Urinary bladder (tissue), 4 donors: ENCODE measurements at places on chromosomes 3 and 15. TPM values are rescaled to one million over a fixed set of nuclear protein-coding genes. Genes with fewer than 3 reads are reported as not detected.

A4GNT gene
- total RNA-seq: not detected

ZWILCH gene
- 21.3 TPM for total RNA-seq

OIP5 gene
- 6.1 TPM for total RNA-seq

GOLGA6L22 gene
- total RNA-seq: not detected

PIERCE2 gene
- 3.8 TPM for total RNA-seq

GABRR3 gene
- 0.11 TPM for total RNA-seq

- no peak for DNase-seq
Measured at GRCh38 chr15:29556380-29556779, 265.9 kb downstream of the TJP1 start.

DNA sequence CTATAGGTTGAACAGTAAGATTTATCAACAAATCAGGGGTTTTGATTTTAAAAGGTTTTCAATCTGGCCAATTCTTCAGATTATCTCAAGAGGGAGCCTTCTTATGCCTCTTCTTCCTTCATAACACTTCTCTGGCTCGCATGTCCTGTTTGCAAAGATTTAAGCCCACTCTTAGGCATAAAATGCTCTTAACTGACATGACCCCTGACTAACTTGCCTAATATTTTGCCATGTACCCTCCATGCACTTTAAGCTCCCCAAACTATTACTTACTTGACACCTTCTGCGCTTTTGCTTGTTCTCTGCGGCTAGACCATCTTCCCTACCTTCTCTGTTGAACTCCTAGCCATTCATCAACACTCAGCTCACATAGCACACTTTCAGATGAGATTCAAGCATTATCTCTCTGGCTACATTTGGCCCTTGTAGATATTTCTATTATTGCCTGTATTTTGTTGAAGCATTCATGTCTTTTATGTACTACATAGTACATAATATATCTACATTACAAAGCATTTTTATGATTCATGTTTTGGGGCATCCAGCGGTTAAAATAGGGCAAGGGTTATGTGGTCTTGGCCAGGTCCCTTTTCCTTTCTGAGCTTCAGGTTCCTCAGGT, 1.0 kb upstream of the ARIH1 start:
- DNase-seq: peak; percentile 13

- DNase-seq: no peak
Measured at GRCh38 chr3:113947372-113948014, at the start of gene ZDHHC23. ZDHHC23 (plus strand) TSS chr3:113948013; CDS start chr3:113948803, 790 bp downstream.

GRCh38 chr3:147653367-147653923, 244.3 kb downstream of the ZIC1 start:
- no peak for DNase-seq

DNA sequence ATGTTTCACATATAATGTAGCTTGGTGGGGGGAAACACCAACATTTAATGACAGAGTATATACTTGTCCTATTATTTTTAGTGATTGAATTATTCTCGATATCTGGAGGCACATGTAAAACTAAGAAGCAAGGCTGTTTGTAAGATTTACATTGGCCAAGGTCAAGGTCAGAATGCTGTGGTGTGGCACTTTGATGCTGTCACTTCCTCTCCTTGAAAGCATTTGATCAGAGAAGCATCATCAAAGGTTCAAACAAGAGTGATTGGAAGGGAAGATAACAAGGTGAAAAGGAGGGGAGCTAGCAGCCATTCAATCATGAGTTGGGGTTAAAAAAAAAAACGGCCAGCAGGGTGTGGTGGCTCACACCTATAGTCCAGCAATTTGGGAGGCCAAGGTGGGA, 26.4 kb downstream of the RTF1 start:
- DNase-seq: no peak

DNA sequence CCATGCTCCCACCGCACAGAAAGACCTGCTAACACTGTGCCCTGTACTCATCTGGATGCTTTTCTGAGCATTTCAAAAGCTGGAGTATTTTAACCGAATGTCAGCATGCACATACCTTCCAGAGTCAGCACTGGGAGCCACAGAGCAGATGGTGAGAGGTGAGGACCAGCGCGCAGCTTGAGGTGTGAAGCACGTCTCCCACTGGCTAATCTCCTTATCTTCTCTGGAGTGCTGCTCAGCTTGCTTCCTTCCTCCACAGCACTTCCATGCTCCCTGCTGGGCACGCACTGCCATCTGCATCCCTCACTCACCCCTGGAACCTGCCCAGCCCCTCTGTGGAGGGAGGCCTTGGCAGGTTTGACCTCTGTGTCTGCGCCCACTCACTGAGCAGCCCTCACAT, at the start of gene GNB5:
Gene GNB5, minus strand, starts transcription at position 186 of the 400 bp plus-strand sequence. CDS start 6,716 bp downstream, outside the sequence.
- no peak for DNase-seq

GRCh38 chr3:94525043-94525442, 462.2 kb downstream of the NSUN3 start:
- DNase-seq: no peak

DNA sequence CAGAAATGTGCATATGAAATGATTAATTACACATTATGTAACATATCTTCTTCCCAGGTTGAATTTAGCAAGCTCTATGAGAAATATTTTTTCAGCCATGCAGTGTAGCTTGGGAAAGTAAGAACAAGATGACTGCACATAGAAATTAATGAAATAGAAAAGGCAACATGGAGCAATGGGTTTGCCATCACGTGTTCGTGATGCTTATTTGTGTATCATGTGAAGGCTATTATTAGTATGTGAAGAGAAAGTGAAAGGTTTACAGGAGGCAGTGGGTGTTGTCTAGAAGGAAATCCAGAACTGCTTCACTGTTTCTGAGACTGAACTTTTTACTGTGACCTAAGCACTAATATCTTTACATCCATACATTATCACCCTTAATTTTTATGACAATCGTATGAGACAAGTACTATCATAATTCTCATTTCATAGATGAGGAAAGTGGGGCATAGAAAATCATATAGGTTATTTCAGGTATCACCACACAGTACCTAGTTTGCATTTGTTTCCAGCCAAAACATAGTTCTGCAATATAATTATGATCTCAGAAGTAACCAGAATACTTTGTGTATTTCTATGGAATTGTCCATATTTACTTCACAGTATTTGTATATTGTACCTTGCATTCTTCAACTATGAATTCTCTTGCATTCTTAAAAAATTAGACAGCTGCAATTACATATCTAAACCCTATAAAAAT, 14.9 kb downstream of the SERPINI1 start:
- DNase-seq: no peak

DNA sequence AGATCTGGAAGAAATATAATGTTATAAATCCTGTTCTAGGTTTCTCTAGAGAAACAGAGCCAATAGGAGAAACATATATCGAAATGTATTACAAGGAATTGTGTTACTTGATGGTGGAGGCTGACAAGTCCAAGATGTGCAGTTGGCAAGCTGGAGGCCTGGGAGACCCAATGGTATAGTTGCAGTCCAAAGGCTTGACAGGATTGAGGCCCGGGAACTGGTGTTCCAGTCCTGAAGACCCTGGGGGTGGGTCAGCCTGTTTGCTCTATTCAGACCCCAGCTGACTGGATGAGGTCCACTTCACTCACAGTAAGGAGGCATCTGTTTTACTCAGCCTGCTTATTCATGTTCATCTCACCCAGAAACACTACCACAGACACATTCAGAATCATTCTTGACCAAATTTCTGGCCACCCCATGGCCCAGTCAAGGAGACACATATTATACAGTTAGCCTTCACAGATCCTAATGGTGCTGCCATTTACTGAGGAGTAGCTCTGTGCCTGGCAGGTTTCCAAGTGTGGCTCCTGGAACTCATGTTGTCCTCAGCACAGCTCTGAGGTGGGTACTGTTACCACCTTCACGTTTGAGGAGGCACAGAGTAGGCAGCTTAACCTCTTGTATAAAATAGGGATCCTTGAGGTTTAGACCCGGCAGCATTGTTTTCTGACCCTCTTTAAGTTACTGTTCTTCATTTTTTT, 3.7 kb downstream of the TRAK1 start:
- DNase-seq: no peak

DNA sequence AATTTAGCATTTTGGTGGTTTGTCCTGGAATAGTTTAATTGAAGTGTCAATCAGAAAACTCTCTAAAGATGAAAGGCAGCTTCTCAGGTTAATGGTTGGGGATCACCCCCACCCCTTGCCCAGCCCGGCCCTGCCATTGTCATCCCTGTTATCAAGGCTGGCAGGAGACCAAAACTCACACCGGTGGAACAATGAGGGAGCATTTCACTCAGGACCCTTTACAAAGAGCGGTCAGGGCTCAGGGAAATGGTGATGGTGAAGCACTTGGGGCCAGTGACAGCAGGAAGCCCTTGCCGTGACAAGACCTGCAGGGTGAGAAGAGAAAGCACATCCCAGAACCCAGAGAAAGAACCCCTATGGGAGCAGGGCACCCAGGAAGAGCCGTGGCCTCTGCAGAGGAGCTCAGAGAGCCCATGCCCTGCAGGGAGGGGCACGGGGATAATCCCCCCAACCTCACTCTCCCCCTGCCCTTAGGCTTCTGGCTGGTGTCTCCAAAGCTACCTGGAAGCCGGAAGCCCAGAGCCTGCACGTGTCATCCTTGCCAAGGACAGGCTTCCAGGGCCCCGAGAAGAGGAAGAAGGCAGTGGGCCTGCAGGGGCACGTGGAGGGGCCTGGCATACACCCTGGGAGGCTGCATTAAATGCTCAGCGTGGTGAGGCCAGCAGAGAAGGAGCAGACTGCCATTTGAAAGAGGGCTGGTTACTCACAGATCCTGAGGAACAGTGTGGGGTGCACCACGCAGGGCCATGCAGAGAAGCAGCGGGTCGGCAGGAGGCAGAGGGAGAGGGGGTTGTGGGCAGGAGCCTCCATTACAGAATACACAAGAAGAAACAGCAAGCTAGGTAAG, 80.6 kb upstream of the PRR20G start:
- no peak for DNase-seq

DNA sequence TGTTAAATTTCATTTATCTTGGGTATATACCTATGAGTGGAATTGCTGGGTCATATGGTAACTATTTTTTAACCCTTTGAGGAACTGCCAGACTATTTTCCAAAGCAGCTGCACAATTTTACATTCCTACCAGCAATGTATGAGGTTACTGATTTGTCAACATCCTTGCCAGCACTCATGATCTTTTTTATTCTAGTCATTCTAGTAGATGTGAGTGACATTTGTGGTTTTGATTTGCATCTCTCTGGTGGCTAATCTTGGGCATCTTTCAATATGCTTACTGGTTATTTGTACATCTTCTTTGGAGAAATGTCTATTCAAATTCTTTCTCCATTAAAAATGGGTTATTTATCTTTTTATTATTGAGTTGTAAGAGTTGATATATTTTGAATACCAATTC, 21.3 kb upstream of the LRRC58 start:
- no peak for DNase-seq

- DNase-seq: no peak
Measured at GRCh38 chr3:61974662-61975061, 398.7 kb downstream of the FEZF2 start.

- no peak for DNase-seq
Measured at GRCh38 chr3:45462522-45463265, 74.3 kb downstream of the LARS2 start.

DNA sequence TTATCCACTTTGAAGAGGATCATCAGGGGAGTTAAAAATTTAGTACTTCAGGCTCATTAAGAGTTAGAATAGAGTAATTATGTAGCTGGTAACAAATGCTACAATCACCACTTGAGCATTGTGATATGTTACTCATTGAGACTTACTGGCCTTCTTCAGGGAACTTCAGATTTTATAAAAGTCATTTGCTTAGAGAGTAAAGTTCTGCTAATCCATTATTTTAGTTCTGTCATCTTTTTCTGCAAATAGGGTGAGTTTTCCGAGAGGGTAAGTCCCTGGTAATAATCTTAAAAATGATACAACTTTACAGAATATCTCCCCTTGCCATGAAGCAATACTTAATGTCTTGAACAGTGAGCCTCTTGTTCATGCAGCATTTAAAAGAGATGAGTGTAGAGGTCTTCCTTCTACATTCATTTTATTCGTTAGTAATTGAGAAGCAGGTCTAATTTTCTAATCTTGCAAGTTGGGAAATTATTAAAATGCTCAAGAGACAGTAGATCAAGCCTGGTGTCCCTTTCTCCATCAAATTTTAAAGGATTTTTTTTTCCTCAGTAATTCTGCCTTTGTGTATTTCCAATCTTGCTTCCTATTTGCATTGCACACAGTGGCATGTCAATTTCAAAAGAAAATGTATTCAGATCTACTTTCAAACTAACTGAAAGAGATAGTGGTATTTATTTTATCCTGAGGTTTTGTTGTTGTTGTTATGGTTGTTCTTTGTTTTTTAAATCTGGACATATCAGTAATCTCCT, 52.6 kb downstream of the MBNL1 start:
- no peak for DNase-seq

DNA sequence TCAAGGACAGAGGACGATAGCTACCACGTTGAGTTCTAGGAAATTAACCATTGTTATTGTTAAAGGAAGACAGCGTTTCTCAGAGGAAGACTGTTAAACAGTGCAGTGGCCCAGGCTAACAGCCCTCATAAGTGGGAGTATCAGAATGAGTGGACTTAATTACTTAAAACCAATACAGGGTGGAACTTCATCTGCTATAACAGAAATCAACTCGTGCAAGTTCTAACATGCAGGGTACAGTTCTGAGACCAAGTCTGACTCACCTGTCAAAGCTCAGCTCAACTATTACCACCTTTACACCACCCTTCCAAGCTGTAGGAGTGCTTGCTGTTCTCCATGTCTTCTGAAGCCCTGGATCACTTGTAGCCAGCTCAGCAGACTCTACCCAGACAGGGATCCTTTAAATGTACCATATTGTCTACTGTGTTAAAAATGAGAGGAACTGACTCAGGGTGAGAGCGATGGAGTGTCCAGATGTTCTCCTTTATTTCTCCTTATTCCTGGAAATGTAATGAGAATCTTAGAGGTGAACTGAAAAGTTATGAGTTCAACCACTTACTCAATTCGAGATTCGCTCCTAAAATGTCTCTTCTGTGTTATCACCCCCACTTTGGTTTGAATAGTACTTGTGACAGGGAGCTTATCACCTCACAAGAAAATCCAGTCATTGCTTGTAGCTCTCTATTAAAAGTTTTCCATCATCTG, 26.5 kb downstream of the CD86 start:
- DNase-seq: no peak

DNA sequence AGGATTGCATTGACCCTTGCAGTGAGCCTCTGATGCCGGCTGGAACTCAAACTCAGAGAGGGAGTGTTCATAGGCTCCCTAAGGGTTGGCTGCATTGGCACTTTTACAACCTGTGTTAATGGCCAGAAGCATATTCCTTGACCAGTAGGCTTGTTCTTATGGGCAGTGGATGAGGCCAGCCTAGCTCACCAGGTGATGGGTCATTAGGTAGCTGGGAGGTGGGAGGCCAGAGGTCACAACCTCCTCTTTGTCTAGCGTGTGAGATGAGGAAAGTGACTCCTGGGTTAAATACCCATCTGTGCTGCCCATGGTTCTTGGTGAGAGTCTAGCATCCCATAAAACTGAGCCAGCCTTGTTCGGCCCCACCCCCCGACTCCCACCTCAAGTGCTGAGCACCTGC, 275.7 kb upstream of the CTNNB1 start:
- DNase-seq: no peak
